ENCODE measurements at places on chromosomes 2 and 18. TPM values are rescaled to one million over a fixed set of nuclear protein-coding genes. Genes with fewer than 3 reads are reported as not detected.

DNA sequence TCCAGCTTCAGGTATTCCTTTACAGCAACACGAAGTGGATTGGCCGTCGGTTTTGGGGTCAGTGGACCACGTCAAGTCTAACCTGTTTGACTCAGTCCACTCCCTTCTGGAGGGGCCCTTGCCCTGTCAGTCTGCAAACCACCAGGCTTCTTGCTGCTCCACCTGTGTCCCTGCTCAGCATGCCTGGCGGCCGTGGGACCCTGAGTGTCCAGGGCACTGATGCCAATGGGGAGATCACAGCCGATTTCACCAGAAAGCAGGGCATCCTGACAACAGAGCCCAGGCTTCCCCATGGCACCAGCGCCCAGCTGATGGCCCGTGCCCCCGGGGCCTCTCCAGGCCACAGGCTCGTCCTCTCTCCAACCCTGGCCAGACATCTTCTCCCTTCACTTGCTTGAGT lies 41.2 kb upstream of the HS6ST1 start:
- DNase-seq, result no peak

The ACVR1C gene
- total RNA-seq, result 0.05 TPM

DNA sequence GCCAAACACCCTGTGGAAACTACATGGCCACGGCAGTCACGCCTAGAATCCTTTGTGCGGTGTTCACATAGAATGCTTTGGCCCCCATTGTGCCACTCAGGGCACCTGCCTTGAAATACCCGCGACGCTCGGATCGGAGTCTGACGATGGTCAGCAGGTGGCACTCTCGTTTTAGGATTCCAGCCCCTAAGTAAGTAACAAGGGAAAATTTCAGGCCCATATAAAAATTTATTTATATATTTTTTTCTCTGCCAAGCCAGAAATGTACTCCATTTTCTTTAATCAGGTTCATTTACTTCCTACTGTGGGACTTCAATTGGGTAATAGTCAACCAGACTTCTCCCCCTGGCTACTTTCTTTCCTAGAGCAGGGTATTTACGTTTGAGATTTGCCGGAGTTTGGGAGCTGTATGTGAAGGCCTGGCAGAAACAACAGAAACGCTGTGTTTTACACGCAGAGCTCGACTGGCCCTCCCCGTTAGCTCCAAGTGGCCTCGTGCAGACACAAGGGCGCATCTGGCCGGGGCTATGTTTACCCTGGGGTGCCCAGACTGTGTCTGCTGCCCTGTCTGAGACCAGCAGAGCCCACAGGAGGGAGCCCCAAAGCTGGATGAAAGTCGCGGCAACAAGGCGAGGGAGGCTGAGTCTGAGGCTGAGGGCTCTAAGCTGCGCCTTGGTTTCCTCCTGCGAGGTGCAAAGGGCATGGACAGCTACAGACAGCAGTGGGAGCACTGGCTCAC lies 41.6 kb downstream of the LRRC30 start:
- peak; percentile 62 for DNase-seq

The COLEC12 gene
- not detected for total RNA-seq

DNA sequence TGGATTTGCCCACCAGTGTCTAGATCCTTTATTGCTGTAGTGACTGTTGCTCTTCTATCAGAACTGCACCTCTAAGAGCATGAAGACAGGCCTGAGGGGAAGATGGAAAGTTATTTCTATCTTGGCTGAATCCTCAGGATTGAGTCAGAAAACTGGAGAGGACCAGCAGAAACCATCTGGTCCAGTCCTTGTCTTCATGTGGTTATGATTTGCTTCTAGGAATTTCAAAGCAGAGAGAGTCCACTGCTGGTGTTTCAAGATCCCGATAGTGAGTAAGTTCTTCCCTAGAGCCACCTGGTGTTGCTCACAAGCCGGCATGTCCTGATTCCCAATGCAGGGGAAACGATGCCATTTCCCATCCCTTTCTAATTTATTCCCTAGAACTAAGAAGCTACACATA lies 84.2 kb downstream of the NCKAP5 start:
- DNase-seq, result peak; percentile 35

- DNase-seq, result no peak
Measured at GRCh38 chr2:50049267-50049666, 895.0 kb upstream of the FSHR start.

GRCh38 chr2:21317131-21317530 lies 193.4 kb downstream of the TDRD15 start:
- DNase-seq, result peak; percentile 60

GRCh38 chr2:24822049-24822706 lies 29.0 kb downstream of the CENPO start:
- DNase-seq, result no peak

DNA sequence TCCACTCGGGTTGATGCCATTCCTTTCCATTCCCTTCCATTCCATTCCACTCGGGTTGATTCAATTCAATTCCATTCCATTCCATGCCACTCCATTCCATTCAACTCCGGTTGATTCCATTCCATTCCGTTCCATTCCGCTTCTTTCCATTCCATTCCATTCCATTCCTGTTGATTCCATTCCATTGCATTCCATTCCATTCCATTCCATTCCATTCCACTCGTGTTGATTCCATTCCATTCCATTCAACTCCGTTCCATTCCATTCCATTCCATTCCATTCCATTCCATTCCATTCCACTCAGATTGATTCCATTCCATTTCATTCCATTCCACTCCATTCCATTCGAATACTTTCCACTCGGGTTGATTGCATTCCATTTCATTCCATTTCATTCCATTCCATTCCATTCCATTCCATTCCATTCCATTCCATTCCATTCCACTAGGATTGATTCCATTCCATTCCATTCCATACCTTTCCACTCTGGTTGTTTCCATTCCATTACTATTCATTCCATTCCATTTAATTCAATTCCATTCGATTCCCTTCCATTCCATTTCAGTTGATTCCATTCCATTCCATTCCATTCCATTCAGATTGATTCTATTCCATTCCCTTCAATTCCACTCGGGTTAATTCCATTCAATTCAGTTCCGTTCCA lies 1141.8 kb downstream of the RPIA start:
- DNase-seq, result no peak

The MOGAT1 gene
- not detected for total RNA-seq

DNA sequence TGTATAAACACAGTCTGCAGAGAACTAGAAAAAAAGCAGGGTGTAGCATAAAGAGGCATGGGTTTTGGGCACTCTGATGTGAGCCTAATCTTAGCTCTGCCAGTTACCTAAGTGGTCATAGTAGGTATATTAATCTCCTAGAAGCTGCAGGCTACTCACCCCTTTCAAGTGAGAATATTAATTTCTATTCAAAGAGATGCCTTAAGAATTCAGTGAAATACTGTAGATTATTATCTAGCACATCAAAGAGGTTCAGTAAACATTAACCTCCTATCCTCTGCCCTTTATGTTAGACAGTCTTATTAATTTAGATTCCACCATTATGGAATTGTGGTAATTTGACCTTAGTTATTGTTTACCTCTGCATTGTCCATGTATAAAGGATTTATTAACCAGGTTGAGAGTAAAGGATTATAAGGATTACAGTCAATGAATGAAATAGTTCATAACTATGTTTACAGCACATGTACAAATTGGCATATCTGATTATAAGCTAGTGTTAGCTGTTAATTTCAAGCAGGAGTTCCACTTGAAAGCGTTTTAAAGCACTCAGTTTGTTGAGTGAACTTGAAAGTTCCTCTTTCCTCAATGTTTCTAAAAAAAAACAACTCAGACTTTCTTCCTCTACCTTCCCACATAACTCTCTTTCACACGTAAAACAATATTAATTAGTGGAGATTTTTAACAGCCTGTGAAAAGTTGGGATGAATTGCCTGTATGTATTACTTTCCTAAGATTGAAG lies 150.6 kb upstream of the EPC2 start:
- DNase-seq, result no peak

DNA sequence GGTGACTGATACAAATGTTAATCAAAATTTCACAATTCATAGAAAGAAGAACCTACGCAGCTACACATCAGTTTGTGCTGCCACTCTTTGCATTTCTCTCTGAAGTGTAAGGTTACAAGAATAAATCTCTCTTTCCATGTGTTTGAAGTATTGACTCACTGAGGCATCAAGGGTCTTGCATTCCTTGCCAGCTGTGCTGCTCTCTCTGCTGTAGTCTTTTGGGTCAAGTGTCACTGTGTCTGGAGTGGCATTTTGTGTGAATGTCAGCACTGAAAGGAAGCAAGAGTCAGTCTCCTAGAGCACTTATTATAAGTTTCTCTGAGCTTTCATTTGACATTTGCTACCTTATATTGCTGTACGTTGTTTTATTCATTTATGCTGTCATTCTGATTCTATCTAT lies 1696.1 kb upstream of the LRRTM1 start:
- DNase-seq, result no peak

The RESP18 gene
- total RNA-seq, result not detected

The INPP1 gene
- 4.5 TPM for total RNA-seq

DNA sequence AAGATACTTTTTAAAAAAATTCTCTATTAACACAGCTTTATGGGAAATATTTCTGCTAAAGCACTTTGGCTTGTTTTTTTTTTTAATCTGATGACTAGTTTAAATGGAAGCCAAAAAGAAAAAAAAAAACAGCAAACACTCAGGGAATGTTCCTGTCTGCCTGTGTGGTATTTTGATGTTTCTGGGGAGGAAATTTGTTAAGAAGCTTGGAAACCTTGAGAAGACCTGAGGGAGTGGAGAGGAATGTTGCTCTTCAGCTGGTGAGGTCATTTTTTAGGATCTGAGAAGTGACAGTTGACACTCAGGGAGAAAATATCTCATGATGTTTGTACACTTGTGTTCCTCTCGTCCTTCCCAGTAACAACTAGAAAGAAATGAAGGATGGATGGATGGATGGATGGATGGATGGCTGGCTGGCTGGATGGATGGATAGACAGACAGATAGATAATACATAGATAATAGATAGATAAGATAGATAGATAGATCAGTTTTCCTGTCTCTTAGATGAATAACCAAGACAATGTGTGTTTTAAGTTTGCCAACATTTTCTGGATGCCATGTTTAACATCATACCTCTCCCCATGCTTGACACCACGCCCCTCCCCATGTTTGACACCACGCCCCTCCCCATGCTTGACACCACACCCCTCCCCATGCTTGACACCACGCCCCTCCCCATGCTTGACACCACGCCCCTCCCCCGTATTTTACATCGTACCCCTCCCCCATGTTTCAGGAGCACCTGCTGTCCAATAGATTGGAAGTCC lies 84.8 kb downstream of the CTIF start:
- DNase-seq, result peak; percentile 84

DNA sequence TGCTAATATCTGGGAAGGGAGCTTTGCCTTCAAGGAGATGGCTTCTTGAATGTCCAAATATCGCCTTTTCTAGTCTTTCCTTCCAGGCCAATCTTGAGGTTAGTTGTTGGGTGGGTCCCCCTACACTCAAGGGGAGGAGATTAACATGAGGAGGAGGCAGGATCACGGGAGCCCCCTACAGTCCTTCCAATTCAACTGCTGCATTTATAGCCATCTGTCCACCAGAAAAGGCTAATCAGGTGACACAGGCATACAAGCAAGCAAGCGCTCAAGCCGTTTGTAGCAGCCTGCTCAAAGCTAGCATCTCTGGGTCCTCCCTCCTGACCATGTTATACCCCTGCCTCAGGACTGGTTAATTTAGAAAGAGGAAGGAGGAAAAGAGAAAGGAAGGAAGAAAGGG lies 87.6 kb downstream of the MRPS9 start:
- DNase-seq, result peak; percentile 38
